Activated naive CD4-positive, alpha-beta T cell treated with anti-CD3 and anti-CD28 coated beads for 36 hours (primary cell): ENCODE measurements at places on chromosomes 1 and 21. TPM values are rescaled to one million over a fixed set of nuclear protein-coding genes. Genes with fewer than 3 reads are reported as not detected.
A peak's percentile ranks its signal among the peaks of the same experiment; 100 is the strongest.

RCAN3 gene
- 71.9 TPM for total RNA-seq

DNA sequence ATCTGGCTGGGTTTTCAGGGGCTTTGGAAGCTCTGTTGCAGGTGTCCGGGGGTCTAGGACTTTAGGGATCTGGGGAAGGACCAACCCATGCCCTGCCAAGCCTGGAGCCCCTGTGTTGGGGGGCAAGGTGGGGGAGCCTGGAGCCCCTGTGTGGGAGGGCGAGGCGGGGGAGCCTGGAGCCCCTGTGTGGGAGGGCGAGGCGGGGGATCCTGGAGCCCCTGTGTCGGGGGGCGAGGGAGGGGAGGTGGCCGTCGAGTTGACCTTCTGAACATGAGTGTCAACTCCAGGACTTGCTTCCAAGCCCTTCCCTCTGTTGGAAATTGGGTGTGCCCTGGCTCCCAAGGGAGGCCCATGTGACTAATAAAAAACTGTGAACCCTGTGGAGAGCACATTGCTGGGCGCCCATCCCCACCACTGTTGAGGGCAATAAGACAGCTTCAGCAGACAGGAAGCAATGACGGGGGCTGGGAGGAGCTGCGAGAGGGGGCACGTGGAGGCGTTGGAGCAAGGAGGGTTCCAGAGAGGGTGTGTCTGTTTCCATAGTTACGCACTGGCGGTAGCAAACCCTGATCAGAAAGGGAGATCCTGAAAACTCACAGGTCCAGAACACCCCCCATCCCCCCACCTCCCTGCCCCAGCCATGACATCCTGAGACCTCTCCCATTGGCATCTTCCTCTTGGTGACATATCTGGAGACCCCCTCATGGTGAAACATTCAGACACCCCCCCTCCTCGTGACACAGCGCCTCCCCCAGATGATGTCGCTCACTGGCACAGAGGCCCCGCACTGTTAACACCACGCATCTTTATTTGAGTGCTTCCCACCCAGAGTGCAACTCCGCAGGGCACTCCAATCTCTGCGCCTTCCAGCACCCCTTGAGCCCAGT is 8.4 kb downstream of the MYBPH start:
- no peak for DNase-seq

GRCh38 chr1:19044471-19044870 is 88.0 kb upstream of the IFFO2 start:
- no peak for DNase-seq

DNA sequence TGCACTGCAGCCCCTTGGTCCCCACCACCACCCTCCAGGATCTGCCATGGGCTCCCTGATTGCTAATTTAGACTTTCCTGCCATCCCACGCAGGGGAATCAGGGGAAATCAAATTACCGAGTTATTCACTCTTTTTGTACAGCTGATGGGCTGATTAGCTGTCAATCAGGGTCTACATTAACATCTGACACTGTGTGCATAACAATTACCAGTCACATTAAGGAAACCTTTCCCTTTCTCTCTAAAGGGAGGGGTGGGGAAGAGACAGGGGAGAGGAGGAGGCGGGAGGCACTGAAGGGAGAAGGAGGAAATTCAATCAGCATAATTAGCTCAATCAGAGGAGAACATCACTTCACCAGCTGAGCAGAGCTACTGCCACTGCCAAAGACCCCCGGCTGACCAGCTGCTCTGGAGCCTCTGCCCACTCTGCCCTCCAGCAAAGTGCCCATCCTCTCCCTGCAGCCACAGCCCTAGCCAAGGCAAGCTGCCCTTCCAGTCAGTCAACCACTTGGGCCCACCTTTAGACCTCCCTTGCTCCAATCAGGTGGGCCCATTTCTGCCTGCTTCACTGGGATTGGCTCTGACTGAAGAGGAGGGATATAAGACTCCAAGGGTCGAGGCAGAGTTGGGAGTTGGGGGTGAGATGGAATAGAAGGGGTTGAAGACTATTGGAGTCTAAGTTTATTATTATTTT is 199.3 kb upstream of the ZC3H12A start:
- DNase-seq, result no peak

NBPF15 gene
- total RNA-seq, result 47.0 TPM

DNA sequence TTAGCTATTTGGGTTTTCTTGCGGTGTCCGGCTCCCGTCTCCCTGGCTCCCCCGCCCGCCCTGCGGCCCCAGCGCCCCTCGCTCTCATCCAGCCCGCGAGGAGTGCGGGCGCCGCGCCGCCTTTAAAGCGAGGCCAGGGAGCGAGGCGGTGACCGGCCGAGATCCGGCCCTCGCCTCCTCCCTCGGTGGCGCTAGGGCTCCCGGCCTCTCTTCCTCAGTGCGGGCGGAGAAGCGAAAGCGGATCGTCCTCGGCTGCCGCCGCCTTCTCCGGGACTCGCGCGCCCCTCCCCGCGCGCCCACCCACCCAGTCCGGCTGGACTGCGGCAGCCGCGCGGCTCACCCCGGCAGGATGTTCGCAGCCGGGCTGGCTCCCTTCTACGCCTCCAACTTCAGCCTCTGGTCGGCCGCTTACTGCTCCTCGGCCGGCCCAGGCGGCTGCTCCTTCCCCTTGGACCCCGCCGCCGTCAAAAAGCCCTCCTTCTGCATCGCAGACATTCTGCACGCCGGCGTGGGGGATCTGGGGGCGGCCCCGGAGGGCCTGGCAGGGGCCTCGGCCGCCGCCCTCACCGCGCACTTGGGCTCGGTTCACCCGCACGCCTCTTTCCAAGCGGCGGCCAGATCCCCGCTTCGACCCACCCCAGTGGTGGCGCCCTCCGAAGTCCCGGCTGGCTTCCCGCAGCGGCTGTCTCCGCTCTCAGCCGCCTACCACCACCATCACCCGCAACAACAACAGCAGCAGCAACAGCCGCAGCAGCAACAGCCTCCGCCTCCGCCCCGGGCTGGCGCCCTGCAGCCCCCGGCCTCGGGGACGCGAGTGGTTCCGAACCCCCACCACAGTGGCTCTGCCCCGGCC is 492 bp downstream of the HLX start:
- no peak for DNase-seq

DNA sequence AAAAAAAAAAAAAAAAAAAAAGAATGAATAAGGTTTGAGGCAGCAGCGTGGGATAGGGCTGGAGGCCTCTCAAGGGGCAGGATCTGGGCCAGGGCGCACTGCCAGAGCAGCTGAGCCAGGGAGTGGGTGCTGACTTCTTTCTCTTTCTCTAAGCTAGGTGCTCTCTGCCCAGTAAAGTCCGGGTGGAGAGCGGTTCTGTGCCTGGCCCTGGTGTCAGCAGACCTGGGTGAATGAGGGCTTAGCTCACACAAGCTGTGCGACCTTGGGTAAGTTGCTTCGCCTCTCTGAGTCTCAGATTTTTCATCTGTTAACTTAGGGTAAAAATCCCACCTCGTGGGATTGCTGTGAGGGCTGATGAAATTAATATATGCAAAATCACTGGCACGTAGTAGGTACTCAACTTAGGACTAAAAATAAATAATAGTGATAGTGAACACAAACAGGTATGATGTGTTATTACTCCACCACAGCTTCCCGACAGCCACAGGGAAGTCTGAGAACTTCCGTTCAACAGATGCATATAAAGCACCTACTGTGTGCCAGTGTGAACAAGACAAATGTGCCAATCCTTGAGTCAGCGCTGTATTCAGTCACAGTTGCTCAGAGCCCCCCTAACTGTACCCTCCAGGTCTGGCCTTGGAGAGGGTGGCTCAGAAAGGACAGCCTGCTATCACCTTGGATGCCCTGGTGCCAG is 2.0 kb upstream of the FAM131C start:
- DNase-seq, result no peak

GRCh38 chr1:35825255-35825654 is 17.4 kb downstream of the AGO4 start:
- no peak for DNase-seq

DNA sequence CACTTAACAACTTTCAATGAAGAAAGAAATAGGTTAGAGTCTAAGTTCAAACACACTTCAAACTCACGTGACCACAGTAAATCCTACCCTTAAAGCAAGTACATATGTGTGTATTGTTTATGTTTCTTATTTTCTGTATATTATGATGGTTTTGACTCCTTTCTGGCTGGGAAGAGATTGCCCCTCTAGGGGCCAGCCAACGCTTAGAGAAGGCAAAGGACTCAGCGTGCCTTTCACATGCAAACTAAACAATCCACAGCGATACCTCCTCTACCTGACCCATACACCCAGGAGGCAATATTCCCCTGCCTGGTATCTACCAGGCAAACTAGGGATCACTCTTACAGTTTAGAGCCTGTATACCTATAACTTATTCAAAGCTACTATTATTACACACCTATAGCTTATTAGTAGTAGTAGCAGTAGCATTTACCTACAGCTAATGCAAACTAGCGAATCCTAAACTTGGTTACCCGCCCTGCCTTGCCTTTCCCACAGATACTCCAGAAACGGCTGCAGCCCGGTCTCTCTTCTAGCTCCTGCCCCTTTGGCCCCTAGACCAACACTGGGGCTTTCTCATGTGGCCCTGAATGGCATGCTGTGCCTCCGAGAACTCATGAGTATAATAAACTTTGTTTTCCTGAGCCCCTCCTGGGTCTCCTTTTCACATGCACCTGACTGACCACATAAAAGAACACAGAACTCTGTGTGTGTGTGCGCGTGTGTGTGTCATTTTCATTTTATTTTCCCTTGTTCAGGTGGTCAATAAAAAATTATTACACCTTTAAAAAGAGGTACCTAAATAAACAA is 14.0 kb downstream of the NRIP1 start:
- DNase-seq, result peak; percentile 13

ATP1A4 gene
- total RNA-seq, result not detected

KRTAP19-1 gene
- total RNA-seq, result not detected

DNA sequence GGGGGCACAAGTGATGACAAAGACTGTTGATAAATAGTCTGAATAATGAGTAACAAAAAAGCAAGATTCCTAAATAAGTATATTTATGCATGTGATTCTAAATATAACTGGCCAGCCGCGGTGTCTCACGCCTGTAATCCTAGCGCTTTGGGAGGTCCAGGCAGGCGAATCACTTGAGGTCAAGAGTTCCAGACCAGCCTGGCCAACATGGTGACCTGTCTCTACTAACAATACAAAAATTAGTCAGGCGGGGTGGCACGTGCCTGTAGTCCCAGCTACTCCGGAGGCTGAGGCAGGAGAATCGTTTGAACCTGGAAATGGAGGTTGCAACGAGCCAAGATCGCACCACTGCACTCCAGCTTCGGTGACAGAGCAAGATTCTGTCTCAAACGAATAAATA is 161.5 kb downstream of the TOMM20 start:
- no peak for DNase-seq
